ENCODE measurements at places on chromosomes 16 and 17.

- DNase-seq: peak; percentile 9
Measured at GRCh38 chr17:58279016-58279711, 1.6 kb downstream of the MPO start.

- no peak for DNase-seq
Measured at GRCh38 chr16:85401370-85401916, 211.7 kb upstream of the GSE1 start.

DNA sequence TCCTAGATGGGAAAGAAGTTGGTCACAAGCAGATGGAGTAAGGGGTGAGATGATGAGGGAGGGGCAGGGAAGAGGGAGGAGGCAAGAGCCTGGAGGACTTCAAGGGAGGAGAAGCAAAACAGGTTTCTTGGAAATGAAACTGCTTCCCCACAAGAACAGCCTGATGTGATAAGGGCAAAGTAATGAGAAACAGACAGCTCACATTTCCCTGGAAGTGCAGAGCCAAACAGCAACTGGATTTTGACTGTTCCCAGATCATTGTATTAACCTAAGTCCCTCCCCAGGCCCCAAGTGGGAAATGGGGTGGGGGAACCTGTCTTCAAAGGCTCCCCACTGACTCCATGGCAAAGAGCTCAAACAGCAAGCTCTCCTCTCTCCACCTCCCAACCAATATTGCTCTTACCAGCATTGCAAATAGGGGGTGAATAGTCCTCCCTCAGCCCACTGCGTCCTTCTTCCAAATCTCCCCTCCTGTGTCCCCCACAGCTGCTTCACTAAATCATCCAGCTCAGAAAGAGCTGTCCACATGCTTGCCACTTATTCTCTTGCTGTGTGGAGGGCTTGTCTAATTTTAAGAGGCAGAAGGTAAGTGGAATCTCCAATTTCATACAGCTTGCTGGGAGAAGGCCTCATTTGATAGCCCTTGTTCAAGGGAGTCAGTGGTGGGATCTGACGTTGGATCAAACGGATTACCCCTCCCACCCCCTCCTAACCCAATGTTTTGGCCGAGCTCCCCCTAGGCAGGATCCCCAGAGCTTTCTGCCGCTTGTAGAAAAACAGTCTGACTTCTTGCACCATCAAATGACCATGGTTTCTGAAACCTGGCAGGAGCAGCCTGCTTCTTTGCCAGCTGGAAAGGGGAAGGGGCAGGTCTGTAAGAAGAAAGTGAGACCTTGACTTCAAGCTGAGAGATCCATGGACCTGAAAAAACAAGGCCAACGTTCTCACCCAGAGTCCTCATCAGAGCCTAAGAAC lies 56.3 kb upstream of the SMIM36 start:
- no peak for DNase-seq

DNA sequence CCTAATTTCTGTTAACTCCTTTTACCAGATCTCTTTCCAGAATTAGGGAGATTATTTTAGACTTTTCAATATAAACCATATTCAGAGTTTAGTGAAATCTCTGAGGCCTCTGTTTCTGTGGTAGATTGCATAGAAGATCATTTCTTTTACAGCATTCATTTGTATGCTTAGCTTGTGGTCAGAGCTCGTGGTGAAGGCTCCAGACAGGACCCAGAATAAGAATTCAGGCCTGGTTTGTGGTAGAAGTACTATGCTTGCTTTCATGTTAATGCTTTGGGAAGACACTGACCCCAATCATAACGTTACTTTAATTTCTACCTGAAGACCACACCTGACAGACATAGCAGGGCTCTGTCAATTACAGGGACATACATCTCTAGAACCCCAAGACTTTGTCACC lies 258.1 kb downstream of the FTO start:
- no peak for DNase-seq

GRCh38 chr17:29557739-29558116 lies 9.1 kb downstream of the ABHD15 start:
- DNase-seq: no peak

- no peak for DNase-seq
Measured at GRCh38 chr17:43574348-43574747, 28.2 kb upstream of the ETV4 start.

GRCh38 chr17:82419540-82419939 lies 1.2 kb upstream of the OGFOD3 start:
- no peak for DNase-seq

DNA sequence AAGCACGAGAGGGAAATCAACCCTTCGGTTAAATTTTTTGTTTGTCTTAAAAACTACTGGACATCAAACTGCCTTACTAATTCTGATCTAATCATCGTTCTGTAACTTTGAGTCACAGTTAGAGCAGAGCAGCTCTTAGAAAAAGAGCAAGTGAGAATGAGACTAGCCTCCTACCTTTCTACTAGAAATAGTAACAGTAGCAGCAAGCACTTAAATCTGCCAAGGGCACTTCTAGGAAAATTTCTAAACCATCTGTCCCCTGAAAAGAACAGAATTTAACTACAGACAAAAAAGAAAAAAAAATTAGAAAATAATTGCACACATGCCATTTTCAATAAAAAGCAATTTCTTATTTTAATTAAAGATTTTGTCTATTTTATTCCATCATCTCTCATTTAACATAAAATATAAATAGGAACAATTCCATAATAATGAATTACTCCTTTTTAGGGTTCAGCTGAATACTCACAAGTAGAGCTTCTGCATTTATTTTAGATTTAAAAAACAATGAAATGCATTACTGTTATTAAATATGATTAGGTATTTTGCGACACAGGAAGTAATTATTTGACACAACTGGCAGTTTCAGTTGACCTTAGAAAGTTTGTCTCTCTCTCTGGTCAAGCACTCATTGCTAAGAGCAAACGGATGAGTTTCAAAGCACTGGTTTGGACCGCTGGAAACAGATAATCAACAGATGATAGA lies 250.8 kb upstream of the SOX9 start:
- DNase-seq: no peak

- peak; percentile 63 for DNase-seq
Measured at GRCh38 chr17:56125830-56126819, 27.1 kb upstream of the ANKFN1 start.

DNA sequence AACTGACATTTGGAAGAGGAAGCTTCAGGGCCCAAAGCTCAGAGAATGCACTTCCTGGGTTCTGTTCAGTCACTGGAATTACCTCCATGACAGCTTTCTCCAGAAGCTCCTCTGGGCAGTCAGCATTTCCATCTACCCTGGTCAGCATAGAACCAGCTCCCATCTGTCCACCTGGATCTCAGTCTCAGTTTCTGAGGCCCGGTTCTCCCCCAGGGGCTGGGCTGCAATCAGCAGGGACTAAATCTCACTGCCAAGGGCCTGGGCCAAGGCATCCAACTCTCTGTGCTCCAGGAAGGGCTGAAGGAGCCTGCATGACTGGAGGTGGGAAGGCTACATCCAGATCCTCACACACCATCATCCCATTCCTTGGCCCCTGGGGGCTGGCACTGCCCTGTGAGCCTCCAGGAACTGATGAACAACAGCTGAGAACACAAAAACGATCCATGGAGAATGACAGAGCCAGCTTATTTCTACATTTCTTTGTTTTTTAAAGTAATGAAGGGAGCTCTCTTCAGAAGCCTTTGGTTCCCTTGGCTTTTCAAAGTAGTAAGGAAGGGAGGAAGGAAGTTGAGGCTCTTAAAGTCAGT lies 66.3 kb upstream of the MRTFB start:
- DNase-seq: no peak

- DNase-seq: no peak
Measured at GRCh38 chr16:13298666-13299065, 397.3 kb downstream of the SHISA9 start.

DNA sequence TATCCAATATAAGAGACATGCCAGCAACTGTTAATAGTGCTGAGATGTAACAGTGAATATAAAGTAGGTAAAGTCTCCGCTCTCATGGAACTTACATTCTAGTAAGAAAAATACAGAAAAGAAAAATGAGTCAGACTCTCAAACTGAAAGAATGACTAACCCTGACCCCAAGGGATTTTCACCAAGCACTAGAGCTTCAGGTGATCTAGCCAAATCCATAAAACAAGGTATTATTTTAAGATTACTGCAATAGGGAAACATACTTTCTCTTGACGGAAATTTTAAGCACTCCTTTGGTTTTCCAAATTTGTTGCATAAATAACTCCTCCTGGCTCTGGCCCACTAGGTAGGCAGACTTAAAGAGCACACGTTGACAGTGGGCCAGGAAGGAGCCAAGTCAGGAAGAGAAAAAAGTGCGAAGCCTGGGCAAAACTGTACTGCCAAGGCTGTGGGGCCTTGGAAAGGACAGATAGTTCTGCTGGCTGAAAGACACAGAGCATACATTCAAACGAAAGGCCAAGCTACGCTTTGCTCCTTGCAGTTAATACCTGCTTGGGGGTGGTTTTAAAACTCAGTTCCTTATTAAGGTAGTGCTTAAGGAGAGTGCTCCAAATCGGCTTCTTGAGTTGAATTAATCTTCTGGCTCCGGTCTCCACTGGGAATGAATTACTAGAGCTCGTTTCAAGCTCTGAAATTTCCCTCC lies 1.4 kb downstream of the GOT2 start:
- peak; percentile 17 for DNase-seq

GRCh38 chr17:27091043-27091497 lies 202.8 kb upstream of the WSB1 start:
- no peak for DNase-seq

DNA sequence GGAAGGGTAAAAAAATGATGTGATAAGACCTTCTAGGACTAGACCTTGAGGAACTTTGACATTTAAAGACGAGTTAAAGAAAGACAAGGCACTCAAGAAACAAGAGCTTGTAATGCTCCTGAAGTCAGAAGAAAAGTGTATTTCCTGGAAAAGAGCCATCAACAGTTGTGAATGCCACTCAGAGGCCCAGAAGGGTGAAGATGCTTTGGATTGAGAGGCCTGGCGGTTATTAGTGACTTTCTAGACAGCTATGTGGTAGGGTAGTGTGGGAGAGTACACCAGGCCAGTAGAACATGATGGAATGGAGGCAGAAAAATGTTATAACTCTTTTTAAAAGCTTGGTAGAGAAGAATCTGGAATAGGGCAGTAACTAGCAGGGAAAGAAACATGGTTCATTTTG lies 34.1 kb upstream of the ANKFN1 start:
- DNase-seq: no peak

DNA sequence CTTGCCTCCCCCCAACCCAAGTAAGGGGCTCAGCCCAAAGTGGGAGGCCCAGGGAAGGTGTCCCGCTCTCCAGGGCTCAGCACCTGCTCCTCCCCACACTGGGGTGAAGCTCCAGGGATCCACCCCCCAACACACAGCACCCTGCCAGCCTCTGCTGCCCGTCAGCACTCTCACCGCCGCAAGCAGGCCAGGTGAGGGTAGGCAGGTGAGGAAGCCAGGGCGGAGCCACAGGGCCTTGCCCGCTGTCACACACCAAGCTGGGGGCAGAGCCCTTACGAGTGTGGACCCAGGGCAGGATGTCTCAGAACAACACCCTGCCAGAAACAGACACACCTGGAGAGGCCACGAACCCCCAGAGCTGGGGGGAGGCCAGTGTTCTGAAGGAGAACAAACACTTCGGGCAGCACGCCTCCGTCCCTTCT lies 19.5 kb downstream of the PLLP start:
- DNase-seq: no peak

- DNase-seq: no peak
Measured at GRCh38 chr16:24850289-24850938, 4.7 kb downstream of the SLC5A11 start.

DNA sequence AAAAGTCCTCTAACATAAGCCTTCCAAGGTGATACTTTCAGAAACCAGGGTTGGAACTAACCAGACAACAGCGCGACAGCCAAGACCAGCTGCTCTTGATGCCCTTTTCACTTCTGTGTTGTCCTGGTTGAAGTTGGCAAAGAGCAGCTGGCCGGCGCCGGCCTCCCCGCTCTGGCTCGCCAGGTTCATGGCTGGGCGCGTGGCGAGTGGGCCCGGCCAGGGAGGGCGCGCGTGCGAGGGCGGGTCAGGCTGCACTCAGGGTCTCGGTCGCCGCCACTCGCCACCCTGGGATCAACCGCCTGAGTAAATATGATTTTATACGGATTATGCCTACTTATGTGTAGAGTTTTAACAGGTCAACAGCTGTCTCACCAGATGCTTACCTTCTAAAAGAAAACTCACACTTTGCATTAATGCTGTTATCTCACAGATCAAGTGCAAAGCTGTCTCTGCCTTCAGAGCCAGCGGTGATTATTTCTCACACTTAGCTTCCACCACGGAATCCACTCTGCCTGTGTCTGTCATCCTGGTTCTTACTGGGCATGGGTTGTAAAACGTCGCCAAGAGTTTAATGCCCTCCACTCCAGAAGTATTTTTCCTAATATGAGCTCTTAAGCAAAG lies 13.5 kb downstream of the KCTD2 start:
- no peak for DNase-seq

GRCh38 chr16:12971241-12971640 lies 69.8 kb downstream of the SHISA9 start:
- DNase-seq: no peak

DNA sequence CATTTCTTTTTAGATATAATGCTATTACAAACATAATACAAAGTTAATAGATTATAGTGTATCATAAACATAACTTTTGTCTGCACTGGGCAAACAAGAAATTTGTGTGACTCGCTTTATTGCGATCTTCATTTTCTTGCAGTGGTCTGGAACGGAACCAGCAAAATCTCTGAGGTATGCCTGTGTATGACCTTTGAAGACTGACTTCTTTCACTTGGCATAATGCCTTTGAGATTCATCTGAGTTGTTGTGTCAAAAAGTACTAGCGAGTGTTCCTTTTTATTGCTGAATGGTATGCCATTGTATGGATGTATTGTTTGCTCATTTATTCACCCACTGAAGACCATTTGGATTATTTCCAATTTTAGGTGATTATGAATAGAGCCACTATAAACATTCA lies 69.2 kb downstream of the TANC2 start:
- no peak for DNase-seq

DNA sequence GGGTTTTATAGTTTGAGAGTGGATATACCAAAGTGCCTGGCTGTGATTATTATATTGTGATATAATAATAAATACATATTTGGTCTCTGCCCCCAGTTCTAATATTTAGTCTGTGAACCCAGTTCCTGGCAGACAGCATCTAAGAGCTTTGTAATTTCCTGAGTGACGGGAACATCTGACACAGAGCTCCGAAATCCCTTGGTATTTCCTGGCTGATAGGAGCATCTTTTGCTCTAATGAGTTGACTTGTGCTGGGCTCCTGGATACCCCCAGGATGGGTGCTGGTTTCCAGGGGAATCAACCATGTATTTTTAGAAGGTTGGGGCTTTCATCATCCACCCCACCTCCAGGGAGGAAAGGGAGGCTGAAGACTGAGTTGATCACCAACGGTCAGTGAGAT lies 187.3 kb downstream of the CDH13 start:
- DNase-seq: no peak

GRCh38 chr16:29663016-29663806 lies at the start of gene SPN:
Gene SPN (plus strand): TSS chr16:29663247. CDS start chr16:29663729, 482 bp downstream.
- no peak for DNase-seq

GRCh38 chr16:86662195-86662594 lies 83.8 kb downstream of the FOXL1 start:
- peak; percentile 35 for DNase-seq
